ENCODE measurements at places on chromosomes 2 and 18.

DNA sequence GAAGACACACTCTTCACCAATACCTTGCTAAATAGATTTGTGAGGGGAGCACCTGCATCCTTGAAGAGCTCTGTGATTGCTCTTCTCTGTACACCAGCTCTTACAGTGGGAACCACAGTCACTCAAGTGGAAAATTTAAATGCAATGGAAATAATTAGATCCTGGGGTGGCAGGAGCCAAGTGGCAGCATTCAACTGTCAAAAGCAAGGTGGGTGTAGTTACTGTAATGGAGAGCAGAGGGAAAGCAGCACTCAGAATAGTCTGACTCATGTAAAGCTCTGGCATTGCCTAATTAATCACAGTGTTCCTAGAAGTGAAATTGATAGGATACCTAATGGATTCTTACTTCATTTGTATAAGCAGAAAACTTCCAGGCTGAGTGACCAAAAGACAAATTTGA, 245.8 kb downstream of the KCNE4 start:
- DNase-seq: no peak

- DNase-seq: no peak
Measured at GRCh38 chr2:200860092-200860795, 4.2 kb downstream of the CLK1 start.

- peak; percentile 87 for DNase-seq
Measured at GRCh38 chr2:238155051-238155760, 3.6 kb upstream of the ERFE start.

DNA sequence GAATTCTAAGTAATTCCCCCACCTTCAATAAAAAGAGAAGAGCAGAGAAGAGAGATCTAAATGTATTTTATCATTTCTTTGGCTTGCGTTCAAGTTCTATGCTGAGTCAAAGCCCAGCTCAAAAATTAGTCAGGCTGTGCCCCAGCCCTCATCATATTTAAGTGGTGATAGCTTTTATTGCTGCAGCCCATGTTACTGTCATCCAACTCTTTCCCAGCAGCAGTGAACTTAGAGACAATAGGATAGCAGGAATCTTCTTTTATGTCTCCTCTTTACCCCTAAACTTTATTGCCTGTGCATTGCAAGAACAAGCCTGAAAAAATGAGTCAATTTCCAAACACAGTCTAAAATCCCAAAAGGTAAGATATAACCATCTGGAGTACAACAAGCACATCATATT, 1599.3 kb upstream of the PIK3C3 start:
- no peak for DNase-seq

GRCh38 chr18:75169411-75169810, 39.5 kb downstream of the PTGR3 start:
- no peak for DNase-seq

GRCh38 chr2:185484602-185485001, 254.0 kb upstream of the FSIP2 start:
- no peak for DNase-seq

- no peak for DNase-seq
Measured at GRCh38 chr2:221493391-221493790, 78.7 kb downstream of the EPHA4 start.

- no peak for DNase-seq
Measured at GRCh38 chr18:8303151-8303755, 306.0 kb upstream of the RAB12 start.

DNA sequence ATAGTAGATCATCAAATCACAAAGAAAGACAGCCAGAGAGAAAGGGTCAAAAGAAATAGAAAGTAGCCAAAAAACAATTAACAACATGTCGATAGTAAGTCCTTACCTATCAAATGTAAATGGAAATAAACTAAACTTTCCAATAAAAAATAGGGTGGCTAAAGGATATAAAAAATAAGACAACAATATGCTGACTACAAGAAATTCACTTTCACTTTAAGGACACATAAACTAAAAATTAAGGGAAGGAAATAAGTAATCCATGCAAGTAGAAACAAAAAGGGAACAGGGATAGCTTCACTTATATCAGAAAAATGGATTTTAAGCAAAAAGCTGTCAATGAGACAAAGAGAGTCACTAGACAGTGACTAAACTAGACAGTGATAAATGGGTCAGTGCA, 903.9 kb upstream of the ZEB2 start:
- DNase-seq: no peak

DNA sequence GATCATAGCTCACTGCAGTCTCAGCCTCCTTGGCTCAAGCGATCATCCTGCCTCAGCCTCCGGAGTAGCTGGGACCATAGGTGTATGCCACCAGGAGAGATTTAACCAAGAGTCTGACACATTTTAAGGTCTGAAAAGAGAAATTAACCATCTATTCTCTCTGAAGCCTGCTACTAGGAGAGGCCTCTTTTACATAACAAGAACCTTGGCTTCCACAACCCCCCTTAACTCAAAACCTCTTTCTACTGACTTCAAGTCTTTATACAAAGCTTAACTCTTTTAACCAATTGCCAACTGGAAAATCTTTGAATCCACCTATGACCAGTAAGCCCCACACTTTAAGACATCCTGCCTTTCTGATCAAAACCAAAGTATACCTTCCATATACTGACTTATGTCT, 279.9 kb upstream of the CELF4 start:
- DNase-seq: no peak

Measured in left kidney (tissue), 8 donors.